ENCODE measurements at places on chromosomes 13 and 19.

DNA sequence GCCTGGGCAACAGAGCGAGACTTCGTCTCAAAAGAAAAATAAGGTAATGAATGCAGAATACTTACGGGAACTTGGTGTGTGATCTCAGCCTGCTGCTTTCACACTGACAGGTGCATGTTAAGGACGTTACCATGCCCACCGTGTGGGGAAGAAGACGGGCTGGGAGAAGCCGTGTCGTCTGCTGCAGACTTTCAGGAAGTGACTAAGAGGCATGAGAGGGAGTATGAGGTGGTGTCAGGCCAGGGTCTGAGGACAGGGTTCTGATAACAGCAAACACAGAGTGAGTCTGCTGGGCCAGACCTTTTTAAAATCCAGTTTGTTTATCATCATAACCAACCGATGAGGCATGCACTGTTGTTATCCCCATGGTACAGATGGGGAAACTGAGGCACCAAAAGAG is 13.6 kb upstream of the GALP start:
- DNase-seq, result no peak

DNA sequence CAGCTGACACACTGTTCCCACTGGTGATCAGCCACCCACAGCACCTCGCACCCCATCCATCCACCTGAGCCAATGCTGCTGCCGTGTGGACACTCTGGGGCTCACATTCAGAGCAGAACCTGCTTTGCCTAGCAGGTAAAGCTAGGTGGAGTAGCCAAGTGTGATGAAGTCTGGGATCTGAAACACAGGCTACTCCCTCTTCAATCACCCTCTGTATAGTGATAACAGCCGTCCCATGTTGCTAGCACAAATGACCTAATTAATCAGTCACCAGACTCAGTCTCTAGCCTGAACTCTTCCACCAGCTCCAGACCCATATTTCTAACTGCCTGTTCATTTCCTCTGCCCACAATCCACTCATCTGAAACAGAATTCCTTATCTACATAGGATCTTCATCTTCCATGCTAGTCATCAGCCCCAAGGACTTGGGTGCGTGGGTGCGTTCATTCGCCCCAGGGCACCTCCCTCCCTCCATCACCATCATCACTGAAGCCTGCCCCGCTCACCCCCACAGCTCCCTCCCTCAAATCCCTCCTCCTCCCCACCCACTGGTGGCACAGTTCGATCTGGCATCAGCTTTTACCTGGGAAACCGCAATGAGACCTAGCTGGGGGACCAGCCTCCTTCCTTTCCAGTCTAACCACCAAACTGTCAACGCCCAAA is 19.8 kb downstream of the STK24 start:
- DNase-seq, result no peak

DNA sequence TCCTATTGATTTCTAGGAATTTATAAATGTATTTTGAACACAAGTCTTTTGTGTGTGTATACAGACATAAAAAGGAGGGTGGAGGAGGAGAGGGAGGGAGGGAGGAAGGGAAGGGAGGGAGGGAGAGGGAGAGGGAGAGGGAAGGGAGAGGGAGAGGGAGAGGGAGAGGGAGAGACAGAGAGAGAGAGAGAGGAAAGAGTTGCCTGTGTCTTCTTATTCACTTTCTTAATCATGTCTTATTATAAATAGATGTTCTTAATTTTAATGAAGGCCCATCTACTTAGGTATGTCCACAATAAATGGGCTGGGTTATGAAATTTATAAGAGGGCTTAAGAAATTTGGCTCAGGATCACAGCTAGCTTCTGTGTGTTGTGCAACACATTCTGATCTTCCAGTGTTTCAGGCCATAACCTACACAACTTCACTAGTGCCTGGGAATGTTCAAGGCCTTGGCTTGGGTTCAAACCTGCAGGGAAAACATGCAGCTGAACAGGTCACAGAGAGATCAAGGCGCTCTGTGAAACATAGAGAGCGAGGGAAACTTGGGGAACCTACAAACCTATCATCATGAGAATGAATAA is 39.3 kb downstream of the ZNF45 start:
- DNase-seq, result no peak

DNA sequence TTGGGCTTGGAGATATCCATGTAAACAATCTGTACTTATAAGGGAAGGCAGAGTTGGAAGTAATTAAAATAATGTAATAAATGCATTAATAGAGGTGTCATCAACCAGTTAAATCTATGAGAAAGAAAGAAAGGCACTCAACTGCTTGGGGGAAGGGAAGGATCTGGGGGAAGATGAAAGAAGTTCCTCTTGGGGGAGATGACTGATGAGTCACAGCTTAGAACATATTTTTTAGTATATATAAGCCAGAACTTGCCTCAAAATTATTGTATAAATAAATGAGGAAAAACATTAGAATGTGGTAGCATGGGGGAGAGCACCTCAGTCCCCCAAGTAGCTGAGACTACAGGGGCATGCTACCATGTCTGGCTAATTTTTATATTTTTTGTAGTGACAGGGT is 205.8 kb downstream of the GGACT start:
- peak; percentile 74 for DNase-seq

- DNase-seq, result no peak
Measured at GRCh38 chr19:18438331-18439024, 545 bp upstream of the ISYNA1 start.

GRCh38 chr13:21055511-21056045 is 5.8 kb downstream of the LATS2 start:
- peak; percentile 46 for DNase-seq

GRCh38 chr19:20233105-20233504 is 66.1 kb downstream of the ZNF486 start:
- no peak for DNase-seq

DNA sequence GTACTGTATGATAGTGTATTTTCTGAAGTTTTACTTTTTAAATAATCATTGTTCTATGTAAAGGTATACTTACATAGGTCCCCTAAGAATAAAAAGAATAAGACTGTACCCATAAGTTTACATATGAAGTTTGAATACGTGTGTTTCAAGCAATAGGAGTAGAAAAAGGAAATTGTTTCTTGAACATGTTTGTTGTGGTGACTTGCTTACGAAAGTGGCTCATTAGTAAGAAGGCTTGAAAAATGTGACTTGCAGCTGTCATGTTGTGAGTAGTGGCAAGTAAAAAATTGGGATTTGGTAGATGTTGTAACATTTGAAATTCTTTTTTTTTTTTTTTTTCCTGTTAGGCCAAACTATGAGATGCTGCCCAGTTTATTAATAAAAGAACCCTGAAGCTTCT is 203.3 kb downstream of the LMO7 start:
- no peak for DNase-seq

GRCh38 chr19:12478234-12478941 is 6.2 kb downstream of the ZNF709 start:
- no peak for DNase-seq

DNA sequence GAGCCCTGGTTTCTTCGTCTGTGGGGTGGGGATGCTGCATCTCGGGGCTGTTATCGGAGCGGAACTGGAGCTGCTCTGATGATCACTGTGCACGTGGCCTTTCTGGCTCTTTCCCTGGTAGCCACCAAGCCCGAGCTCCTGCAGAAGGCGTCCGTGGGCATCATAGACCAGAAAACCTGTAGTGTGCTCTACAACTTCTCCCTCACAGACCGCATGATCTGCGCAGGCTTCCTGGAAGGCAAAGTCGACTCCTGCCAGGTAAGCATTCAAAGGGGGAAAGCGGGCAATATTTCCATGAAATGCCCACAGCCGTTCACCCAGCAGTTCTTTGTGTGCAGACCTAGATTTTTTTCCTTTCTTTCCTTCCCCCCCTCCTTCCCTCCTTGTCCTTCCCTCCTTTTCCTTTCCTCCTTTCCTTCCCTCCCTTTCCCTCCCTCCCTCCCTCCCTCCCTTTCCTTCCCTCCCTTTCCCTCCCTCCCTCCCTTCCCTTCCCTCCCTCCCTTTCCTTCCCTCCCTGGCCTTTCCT is 9.4 kb downstream of the TIMM13 start:
- DNase-seq, result no peak

DNA sequence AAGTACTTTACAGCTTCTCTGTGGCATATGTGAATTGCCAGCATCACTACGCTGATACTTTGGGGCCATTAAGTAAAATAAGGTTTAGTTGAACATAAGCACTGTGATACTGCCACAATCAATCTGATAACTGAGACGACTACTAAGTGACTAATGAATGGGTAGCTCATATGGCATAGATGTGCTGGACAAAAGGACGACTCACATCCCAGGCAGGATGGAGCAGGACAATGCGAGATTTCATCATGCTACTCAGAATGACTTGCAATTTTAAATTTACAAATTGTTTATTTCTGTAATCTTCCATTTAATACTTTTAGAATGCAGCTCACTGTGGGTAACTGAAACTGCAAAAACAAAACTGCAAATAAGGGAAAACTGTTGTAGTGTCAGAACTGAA is 13.6 kb downstream of the CCDC122 start:
- DNase-seq, result peak; percentile 81

DNA sequence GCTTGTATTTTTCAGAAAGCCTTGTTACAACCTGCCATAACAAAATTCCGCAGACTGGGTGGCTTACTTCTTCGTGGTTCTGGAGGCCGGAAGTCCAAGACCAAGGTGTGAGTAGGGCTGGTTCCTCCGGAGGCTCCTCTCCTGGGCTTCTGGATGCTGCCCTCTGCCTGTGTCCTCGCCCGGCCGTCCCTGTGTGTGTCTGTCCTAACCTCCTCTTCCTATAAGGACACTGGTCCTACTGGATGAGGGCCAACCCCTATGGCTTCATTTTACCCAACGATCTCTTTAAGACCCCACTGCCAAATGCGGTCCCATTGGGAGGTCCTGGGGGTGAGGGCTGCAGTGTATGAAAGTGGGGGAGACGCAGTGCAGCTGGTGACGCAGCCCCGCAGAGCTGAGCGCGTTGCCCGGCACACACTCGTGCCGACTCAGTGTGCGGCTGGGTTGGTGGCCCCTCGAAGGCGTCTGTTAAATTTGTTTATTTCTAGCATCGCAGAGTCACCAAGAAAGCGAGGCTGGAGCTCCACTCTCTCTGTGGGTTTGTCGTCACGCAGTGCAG is 116.7 kb downstream of the SOX1 start:
- no peak for DNase-seq

DNA sequence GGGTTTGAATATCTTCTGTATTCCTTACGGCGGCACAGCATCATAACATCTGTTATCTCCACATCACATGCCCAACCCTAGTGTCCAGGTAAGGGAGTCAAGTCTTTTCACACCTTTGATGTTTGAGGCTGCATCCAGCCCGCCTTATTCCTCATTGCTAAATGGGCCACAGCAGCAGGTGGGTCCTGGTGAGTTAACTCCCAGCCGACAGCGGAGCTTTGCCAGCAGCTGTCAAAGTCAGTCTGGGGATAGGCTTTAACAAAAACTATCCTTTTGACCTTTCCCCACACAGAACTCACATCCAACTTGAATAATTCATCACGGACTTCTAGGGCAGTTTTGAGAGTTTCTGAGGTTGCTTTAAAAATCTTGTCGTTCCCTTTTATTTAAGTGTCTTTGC is 235.1 kb downstream of the DLEU7 start:
- DNase-seq, result no peak

GRCh38 chr13:113559061-113559460 is 25.5 kb upstream of the TFDP1 start:
- DNase-seq, result no peak

DNA sequence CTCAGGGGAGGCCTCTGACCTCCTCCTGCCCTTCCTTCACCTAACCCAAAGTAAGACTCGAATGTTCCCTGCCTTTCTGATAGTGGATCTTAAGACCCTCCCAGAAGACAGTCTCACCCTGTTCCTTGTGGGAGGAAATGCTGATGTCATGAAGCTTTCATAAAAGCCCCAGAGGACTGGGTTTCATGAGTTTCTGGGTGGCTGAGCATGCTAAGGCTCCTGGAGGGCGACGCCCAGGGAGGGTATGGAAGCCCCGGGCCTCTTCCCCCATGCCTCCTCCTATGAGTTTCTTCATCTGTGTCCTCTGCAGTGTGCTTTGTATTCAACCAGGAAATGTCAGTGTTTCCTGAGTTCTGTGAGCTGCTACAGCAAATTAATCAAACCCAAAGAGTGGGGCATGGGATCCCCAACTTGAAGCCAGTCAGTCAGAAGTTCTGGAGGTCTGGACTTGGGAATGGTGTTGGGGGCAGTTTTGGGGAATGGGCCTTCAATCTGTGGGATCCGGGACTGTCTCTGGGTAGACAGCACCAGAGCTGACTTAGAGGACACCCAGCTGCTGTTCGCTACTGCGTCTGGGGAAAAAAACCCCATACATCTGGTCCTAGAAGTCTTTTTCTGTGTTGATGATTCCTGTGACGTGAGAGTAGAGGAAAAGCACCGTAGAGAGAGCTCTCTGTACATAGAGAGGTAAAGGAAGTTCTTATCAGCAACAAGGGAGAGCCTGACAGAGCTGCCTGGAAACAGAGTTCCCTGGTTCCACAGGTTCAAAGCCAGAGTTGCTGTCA is 2.0 kb upstream of the LILRB2 start:
- no peak for DNase-seq

DNA sequence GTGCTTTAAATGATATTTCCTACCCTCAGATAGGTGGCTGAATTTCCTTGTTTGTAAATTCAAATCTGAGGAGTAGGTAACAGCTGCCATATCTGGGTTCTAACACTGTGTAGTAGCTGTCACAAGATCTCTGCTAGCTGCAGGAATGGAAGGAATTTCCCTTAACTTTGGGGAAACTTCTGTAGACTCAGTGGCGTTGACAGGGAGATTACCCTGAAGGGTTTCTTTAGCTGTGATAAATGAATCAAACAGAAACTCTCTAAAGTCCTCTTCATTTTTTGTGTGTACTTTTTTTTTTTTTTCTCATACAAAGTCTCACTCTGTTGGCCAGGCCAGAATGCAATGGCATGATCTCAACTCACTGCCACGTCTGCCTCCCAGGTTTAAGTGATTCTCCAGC is 5.3 kb upstream of the EPSTI1 start:
- peak; percentile 93 for DNase-seq

DNA sequence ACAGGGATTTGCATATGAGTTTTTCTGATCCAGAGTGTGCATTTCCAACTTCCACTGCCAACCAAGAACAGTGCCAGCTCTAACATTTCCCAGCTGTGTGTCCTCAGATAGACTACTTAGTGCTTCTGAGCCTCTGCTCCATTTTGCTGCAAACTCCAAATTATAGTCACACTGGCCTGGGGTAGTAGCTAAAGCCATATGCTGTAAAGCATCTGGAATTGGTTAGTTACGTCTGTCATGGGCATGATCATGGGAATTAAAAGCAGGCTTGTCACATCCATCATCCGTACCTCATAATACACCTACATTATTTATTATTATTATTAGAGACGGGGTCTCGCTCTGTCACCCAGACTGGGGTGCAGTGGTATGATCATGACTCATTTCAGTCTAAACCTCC is 7.1 kb downstream of the ELAVL3 start:
- no peak for DNase-seq

Data from fibroblast of skin of right biceps (primary cell).